ENCODE measurements at places on chromosomes 6 and 20.

DNA sequence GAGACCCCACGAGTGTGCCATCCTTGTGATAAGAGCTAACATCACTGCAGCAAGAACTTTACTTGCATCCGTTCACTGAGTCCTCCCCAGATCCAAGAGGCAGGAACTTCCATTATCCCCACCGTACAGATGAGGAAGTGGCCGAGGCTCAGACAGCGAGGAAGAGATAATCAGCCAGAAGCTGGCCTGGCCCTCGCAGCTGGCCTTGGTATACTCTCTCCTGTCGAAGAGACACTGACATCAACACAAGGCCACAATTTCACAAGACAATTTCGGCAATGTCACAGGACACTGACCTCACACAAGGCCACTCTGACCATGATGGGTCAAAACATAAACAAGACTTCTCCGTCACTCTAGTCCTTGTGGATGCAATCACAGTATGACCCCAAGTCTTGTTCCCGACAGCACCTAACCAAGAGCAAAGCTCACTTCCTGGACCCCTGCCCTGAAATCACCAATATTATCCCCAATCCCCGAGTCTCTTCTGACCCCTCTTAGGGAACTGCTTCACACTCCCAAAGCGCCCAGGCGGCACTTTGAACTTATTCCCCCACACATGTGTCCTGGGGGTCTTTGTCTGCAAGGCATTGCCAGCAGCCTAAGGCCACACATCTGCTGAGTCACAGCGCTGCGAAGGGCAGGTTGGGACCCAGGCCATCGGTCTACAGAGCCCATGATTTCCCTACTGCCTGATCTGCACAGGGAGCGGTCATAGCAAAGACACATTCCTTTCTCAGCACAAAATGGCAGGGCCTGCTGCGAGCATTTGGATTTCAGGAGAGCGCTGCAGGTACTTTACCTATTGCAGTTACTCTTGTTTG lies 14.8 kb upstream of the VAPB start:
- no peak for DNase-seq

DNA sequence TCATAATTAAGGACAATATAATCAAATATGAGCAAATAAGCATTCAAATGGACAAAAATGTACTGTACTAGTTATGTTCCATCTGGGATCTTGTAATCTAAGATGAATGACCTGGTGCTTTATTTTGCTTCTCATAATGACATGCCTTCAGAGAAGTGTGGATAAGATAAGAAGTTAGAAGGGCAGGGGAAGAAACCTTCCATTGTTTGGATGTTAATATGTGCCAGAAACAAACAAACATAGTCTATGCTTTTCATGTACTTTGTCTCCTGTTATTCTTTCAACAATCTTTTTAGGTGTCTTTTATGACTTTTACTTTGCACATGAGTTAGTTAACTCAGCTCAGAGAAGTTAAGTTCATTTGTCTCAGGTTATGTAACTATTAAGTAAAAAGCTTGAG lies 511.5 kb upstream of the SOX4 start:
- no peak for DNase-seq

GRCh38 chr6:109050012-109050411 lies 44.6 kb downstream of the SESN1 start:
- DNase-seq: peak; percentile 73

GRCh38 chr20:54148947-54149764 lies 24.6 kb downstream of the CYP24A1 start:
- DNase-seq: no peak

DNA sequence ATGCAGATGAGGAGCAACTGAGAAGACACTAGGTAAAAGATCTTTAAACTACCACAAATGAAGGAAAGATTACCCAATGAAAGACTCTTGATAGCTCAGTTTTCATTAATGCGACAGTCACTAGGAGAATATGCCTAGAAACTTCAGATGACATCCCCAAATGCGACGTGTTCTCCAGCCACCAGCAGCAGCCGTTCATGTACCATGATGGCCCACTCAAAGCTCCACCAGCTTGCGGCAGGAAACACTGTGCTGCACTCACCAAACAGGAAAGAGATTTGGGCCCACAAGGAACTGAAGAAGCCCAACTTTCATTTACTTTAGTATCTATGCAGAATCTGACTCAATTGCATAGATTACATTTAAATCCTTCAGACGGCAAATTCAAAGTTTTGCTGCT lies 7.5 kb downstream of the DIDO1 start:
- no peak for DNase-seq

GRCh38 chr6:134065706-134066105 lies 13.3 kb upstream of the SLC2A12 start:
- no peak for DNase-seq

Data from hippocampal formation (tissue), 2 donors.